ENCODE measurements at places on chromosomes 6 and 20.

GRCh38 chr6:114955363-114955762, 612.5 kb upstream of the HS3ST5 start:
- no peak for DNase-seq

DNA sequence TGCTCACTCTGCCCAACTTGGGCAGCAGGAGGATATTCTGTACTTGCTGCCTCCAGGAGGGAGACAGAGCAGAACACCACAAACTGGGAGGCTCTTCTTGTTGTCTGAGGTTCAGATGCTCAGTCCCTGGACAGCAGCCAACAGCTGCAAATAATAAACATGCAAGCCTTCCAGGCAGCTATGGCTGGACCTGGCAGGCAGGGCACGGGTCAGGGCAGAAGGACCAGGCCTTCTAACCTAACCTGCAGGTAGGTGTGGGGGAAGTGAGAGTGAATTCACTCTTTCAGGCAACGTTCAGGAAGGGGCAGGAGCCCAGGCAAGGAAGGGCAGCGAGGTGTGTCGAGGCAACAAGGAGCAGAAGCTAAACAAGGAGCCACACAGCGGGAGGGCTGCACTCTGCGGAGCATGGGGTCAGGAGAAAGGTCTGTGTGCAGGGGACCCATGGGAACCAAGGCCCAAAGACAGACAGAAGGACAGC, 31.5 kb downstream of the NINL start:
- no peak for DNase-seq

GRCh38 chr6:3324262-3324942, 65.7 kb downstream of the PSMG4 start:
- no peak for DNase-seq

GRCh38 chr6:5157621-5158138, 72.5 kb downstream of the PPP1R3G start:
- no peak for DNase-seq

DNA sequence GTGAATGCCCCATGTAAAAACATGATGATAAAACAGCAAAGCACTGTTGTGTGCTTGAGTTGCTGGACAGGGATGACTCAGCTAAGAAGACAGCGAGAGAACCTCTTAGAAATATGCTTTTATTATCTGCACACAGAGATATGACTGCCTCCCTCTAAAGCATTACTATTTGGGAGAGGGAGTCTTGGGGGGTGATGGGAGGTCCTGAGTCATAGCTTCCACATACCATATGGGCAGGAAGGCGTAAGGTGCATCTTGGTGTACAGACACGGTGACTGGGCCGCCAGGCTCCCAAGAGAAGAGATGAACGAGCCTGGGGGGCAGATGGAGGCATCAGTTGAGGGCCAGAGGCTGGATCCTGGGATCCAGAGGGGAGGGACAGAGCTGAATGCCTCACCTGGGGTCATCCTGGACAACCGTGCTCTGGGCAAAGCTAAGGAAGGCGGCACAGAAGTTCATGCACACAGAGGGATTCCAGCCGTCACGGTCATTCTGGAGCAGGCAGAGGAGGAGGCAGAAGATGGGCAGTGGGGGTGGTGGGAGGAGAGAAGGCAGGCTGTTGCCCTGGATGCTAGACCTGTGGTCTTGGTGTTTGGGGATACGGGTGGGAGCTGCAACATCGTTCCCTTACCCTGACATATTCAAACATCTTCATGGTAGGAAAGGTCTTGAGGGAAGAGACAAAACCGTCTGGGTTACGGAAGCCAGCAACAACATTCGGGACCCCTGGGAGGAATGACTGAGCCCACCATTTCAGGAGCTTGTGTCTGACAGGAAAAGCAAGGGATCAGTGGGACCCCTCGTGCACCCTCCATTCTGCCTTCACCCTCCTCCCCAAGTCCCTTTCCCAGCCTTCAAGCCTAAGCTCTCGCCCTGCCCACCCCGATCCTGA, 2.0 kb downstream of the DXO start:
- no peak for DNase-seq

DNA sequence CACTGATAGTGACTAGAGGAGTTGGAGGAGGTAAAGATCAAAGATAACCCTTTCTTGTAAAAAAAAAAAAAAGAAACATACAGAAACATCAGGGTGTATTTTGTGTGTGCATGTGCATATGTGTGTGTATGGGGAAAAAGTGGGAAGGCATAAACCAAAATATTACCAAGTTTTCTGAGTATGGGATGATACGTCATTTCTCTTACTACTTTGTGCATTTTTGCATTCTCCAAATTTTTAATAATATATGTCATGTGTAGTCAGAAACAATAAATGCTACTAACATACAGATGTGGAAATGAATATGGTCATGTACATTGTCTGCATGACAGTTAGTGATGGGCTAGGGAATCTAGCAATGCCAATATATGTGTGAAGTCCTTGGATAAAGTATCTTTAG, 161.1 kb downstream of the SASH1 start:
- no peak for DNase-seq

DNA sequence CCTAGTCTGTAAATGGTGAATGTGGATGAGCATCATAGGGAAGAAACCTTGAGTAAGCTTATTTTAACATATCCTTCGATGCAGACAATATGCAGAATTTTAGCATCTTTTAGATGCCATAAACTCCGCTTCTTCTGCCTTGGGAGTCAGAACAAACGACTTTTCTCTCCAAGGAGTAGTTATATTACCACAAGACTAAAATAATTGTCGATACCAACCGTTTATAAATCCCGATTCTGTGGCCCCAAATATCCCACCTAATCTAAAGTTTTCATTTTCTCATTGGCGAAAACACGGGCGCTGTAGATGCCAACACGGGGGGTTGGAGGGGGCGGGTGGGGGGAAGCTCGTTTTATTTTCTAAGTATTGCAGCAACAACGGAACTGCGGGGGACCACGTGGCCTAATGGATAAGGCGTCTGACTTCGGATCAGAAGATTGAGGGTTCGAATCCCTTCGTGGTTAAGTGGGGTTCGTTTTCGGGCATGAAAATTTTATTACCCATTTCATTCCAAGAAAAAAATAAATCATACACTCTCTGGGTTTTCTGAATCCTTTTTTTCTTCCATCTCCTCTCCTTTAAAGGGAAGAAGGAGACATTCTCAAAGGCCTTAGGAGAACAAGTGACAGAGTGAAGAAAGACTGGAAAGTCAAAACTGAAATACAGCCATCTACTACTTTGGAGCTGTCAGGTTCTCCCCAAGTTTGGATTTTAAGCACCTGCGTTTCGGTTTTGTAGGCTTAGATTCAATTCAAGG, 65.5 kb upstream of the BTN3A2 start:
- no peak for DNase-seq

DNA sequence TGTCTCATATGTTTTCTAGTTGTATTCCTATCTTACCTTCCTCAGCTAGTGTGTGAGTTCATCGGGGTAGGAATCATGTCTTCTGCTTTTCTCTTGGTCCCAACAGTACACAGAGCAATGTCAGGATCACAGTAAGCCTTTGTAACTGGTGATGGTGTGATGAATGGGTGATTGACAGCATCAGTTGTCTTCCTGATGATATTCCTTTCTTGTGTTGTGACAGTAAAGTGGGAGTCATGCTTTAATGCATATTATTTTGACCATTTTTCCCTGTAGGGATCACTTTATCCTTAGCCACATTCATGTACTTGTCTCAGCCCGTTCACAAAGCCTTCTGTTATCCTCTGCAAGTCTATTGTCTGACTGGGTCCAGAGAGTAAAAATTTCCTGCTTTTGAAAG, 501.7 kb downstream of the UTRN start:
- DNase-seq = no peak

DNA sequence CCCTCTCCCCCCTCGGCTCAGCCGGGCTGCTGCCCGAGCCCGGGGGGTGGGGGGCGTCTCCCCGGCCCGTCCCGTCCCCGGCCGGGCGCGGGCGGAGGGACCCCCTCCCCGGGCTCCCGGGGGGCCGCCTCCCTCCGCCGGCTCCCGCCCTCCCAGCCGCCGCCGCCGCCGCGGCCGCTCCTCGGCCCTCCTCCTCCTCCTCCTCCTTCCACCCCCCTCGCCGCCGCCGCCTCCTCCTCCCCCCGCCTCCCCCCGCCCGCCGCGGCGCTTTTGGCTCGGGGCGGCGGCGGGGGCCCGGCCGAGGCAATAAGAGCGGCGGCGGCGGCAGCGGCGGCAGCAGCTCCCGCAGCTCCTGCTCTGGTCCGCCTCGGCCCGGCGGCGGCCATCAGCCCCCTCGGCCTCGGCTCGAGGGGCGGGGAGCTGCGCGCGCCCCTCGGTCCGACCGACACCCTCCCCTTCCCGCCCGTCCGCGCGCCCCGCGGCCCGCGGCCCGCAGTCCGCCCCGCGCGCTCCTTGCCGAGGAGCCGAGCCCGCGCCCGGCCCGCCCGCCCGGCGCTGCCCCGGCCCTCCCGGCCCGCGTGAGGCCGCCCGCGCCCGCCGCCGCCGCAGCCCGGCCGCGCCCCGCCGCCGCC, 38.7 kb downstream of the GNAS start:
- peak; percentile 73 for DNase-seq

DNA sequence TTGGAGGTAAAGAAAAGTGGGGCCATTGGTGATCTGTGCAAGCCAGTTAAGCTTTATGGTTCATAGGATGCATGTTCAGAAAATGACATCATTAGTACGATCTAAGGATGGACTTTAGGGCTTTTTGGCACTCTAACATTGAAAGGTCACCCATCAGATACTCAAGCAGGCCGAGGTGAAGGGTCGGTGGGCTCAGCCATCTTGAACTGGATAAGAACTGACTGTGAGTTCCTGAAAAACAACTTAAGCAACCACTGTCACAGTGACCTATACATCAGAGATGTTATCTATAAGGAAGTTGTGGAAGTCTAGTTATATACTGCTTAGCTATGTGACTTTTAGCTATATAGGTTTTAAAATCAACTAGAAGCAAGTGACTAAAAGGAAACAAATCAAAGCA, 13.0 kb upstream of the ITCH start:
- DNase-seq = no peak

- no peak for DNase-seq
These were observed 116.8 kb upstream of the DST start for GRCh38 chr6:56759521-56759920.

DNA sequence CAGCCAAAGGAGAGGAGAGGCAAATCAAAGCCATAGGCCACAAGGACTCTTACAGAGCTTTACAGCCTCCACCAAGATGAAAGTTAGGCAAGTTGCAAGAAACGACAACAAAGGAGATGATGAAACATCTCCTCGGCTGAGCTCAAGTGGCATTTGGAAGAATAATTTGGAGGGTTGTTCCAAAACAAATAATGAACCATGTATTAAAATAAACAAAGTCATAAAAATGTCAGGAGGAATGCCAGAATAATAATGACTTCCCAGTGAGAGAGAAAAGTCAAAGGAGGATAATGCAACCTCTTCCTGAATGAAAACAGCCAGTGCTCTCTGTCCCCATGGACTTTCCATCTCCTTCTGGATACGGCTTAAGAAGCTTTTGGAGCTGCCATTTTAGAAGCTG, 371.4 kb upstream of the ID4 start:
- DNase-seq = no peak
